ENCODE measurements at places on chromosomes 5 and 9.

DNA sequence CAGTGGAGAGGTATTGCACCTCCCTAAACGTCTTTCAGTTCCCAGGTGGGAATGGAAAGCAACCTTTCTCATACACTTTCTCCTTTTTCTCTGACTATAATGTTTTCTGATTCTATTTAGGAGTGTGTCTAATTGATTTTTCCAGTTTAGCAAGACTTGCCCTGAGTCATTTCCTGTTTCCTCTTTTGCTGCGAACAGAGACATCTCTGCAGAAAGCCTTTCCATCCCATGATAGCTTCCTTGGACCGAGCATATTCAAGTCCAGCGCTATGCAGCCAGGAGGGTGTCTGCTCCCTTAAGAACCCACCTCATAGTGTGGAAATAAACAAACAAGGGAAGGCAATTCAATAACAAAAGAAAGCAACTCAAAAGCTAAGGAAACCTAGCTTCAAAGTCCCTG is 60.0 kb upstream of the CDH6 start:
- DNase-seq = no peak

- no peak for DNase-seq
These were observed 533.8 kb downstream of the CAAP1 start for GRCh38 chr9:26358836-26359235.

- no peak for DNase-seq
These were observed 18.5 kb upstream of the GAS1 start for GRCh38 chr9:86965636-86966395.

DNA sequence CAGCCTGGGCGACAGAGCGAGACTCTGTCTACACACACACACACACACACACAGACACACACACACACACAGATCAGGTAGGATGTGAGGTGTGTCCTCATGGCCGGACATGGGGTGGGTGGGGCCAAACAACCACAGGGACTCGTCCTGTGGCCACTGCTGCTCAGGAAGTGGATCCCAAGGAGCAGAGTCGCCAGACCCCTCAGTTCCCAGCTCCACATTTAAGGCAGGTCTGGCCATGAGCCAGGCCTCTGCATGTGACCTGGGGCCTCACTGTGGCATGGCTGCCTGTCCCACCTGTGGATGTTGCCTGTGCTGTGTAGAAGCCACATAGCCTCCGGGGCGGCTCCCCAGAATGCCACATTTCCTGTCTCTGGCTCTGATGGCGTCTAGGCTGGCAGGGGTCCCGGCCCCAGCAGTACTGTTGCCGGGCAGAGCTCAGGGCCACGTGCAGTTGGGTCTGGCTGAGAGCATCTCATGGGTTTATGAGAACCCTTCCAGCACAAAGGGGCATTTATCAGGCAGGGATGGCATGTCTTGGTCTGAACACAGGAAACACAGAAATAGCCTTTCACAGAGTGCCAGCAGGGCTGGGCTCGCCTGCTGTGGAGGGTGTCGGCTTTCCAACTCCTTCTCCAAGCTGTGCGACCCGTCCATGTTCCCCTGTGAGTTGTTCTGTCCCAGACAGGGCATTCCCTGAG is 9.9 kb upstream of the NINJ1 start:
- peak; percentile 74 for DNase-seq

- DNase-seq = no peak
These were observed 91.5 kb downstream of the TTLL11 start for GRCh38 chr9:122001491-122002201.

- DNase-seq = no peak
These were observed 68.1 kb upstream of the SPIN1 start for GRCh38 chr9:88319936-88320747.

DNA sequence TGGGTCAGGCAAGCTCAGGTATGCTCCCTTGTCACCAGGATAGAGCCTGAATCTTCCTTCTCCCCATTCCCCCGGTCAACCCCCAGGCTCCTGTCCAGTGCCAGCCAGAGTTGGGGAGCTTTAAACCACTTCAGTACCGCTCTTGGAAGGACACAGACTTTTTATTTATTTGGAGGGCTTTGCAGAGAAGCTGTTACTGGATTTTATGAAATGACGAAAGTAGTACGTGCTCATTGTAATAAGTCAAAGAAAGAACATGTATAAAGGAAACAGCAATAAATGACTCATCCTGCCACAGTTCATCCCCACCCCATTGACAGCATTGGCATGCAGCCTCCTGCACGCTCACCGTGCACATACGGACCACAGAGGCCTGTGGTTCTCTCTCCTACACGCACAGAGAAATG is 230.3 kb downstream of the AUH start:
- no peak for DNase-seq

DNA sequence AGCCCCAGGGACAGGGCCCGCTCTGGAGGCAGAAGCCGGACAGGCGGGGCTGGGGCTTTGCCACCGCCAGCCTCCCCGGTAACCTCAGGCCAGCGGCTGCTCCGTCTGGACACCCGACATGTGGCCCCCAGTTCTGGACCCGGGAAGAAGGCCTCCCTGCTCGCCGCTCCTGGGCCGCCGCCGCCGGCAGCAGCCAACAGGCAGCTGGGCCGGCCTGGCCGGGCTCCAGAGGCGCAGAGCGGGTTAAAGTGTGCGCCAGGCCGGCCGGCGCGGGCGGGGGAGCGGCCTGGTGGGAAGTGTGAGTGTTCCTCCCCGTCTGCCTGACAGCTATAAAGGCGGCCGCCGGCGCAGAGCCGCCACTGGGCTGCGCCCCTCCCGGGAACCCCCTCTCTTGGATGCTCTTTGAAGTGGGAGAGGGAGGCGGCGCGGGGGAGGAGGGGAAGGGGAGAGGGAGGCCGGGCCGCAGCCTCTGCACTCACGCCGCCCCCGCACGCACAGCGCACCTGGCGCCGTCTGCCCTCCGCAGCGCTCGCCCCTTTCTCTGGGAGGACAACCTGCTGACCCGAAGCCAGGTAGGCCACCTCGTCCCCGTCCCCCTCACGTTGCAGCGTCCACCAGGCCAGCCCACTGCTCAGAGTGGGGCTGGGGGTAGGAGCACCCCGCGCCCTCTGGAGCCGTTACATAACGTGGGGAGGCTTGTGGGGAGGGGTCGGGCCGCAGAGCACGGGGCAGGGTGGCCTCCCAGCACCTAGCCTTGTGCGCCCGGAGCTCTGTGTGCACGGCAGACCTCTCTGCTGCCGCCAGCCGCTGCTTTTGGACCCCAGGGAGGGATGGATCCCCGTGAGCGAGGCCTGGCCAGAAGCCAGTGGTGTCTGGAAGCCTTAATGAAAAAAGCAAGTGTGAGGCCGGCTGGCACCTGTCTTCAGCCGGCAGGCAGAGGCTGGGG is at the start of gene ADAMTSL2:
ADAMTSL2 (plus strand) TSS at position 359 of the 946 bp plus-strand sequence. CDS start 2,009 bp downstream, outside the sequence.
- DNase-seq = peak; percentile 60

DNA sequence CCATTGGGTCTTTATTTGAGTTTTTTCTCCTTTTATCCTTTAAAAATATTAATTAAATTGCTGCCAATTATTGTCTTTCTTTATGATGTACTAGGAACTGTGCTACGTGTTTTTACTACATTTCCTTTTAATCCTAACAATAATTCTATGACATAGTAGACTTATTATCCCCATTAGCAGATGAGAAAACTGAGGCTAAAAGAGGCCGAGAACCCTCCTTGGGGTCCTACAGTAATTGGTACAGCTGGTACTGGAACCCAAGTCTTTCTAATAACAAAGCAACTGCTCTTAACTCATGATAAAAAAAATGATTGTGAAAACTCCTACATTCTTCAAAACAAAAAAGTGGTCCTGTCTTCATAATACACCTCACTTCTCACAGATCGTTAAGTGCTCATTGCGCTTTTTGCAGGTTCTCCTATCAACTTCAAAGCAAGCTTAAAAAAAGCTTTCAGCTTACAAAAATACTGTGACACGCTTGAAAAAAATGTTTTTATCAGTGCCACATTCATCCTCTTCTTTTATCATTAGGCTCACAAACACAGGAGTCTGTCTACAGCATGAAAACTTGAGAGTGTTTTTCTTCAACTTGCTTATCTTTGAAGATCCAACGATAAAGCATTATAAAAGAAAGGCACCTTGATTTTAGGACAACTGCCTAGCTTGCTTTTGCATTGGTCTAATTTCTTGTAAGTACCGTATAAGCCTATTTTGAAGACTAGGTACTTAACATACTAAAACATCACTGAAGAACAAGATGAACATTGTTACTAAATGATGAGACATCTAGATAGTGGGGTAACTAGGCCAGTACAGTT is 32.4 kb downstream of the FYB1 start:
- no peak for DNase-seq

GRCh38 chr9:73149371-73150067 is 2.1 kb upstream of the ANXA1 start:
- DNase-seq = no peak

GRCh38 chr9:137240318-137240840 is 708 bp upstream of the TUBB4B start:
- no peak for DNase-seq

DNA sequence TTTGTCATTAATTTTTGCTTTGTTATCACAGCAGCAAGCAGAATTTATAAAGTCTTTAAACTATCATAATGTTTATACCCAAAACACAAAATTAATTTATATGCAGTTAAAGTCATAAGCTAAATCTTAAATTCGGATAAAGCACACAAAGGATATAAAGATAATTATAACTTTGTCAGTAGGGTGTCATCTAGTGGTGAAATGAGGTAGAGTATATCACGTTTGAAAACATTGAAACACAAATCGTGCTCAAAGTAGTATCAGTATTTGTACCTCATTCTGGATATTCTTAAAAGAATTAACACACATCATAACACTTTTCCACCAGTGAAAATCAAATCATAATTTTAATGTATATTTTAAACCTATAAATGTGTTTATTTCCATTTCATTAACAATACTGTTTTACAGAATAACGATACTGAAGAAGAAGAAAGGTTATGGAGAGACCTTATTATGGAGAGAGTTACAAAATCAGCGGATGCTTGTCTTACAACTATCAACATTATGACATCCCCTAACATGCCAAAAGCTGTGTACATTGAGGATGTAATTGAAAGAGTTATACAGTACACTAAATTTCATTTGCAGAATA is 129.5 kb downstream of the NIPBL start:
- peak; percentile 47 for DNase-seq

- no peak for DNase-seq
These were observed 41.0 kb downstream of the B4GALT1 start for GRCh38 chr9:33125871-33126823.

GRCh38 chr5:104569621-104570020 is 1007.0 kb upstream of the NUDT12 start:
- no peak for DNase-seq

GRCh38 chr5:74801941-74802340 is 34.9 kb downstream of the NSA2 start:
- DNase-seq = no peak

GRCh38 chr9:116998305-116998704 is 311.2 kb downstream of the TRIM32 start:
- DNase-seq = no peak

- DNase-seq = no peak
These were observed 1.9 kb upstream of the RAD23B start for GRCh38 chr9:107281184-107281583.

DNA sequence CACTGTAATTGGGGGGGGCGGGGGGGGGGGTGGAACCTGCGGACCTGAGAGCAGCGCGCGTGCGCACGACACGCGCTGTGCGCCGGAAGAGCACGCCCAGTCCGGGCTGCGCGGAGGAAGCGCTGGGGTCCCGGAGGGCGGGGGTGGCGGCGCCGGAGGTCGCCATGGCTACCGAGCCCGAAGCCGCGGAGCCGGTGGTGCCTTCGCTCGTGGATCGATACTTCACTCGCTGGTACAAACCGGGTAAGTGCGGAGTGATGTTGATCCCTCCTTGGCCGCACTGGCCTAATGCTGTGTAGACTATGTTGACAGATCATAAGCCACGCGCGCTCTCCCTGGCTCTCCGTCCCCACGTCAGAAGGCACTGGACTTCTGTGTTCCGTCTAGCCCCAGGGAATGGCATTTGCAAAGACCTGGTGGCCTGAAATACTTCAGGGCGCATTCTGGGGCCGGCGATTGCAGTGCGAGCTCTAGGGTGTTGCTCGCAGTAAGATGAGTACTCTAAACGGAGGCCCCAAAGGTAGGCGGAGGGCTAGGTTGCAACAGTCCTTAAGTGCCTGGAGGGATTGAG is at the start of gene ABITRAM:
ABITRAM (plus strand) TSS at position 78 of the 571 bp plus-strand sequence; CDS start at position 165, 87 bp downstream.
- DNase-seq = peak; percentile 79

DNA sequence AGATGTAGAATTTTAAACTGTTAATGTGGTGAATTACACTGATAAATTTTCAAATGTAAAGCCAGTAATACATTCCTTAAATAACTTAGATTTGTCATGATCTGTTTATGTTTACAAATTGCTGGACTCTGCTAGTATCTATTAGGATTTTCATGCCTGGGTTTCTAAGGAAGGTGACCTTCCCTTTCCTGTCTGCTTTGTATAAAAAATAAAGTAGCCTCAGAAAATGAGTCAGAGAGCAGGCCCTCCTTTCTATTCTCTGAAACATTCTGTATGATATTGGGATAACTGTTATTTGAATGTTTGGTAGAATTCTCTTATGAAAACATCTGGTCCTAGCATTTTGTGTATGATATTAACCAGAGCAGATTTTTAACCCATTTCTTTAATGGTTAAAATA is 255.3 kb downstream of the SYK start:
- DNase-seq = no peak

GRCh38 chr9:77865385-77866047 is 166.1 kb downstream of the GNAQ start:
- DNase-seq = no peak

DNA sequence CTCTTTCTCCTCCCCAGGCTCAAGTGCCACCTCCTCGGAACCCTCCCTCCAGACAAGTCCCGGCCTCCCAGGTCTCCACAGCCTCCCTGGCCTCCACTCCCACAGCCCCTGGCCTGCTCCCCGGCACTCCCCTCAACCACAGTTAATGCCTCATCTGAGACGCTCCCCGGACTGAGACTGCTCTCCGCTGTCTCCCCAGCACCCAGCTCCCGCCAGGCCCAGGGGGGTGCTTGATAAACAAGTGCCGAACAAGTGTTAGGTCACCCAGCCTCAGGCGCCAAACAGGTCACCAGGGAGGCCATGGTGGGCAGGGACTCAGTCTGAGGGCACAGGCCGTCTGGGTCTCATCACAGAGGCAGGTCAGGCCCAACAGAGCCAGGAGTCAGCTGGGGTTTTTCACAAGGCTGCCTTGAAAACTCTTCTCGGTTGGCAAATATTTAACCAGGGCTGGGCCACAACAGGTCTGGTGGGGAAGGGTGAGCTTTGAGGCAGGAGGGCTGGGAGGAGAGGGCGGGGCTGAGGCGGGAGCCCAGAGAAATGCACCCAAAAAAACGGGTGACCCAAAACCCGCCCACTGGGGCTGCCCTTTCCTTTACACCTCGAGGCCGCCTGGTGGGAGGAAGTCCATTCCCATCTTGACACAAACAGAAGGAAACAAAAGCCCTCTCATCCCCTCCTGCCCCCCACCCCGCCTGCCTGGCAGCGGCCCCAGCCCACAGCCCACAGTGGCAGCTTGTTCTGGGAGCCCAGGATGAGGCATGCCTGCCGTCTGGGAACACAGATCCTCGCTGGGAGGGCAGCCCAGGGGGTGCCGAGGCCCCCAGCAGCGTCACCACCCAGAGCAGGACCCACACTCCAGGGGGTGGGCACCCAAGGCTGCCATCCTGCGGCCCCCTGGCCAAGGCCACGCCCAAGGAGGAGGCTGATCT is 66.6 kb upstream of the STXBP1 start:
- no peak for DNase-seq

- peak; percentile 79 for DNase-seq
These were observed 16.0 kb upstream of the PUM3 start for GRCh38 chr9:2859776-2860379.
